Fibroblast of lung (primary cell): ENCODE measurements at places on chromosomes 2 and 18.

DNA sequence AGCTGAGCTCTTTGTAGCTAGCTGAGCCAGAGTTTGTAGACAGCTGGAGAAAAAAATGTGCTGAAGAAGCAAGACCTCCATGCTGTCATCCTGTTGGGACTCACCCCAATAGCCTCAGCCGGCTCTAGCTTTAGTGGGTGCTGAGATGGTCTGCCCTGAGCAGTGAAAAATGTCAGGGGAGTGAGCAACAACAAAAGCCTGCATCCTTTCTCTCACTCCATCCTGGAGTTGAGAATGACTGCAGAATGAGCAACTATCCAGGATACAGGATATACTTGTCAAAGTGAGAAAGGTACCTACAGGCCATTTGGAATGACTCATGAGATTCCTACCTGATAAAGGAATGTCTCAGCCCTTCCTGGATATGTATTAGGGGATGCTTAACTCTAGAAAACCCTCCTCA, 146.1 kb upstream of the DLX2 start:
- H3K4me1 ChIP-seq: peaks cover 37% of the 10 kb centered on the region
- H3K27me3 ChIP-seq: no peaks in the 10 kb centered on the region
- no peak overlapping the region for H3K4me3 ChIP-seq

- H3K36me3 ChIP-seq: peaks cover 18% of the 10 kb centered on the region
- DNase-seq: no peak
- no peaks in the 10 kb centered on the region for H3K4me1 ChIP-seq
- H3K27me3 ChIP-seq: peaks cover 7% of the 10 kb centered on the region
- no peak overlapping the region for H3K27ac ChIP-seq
- no peak overlapping the region for H3K4me3 ChIP-seq
These were observed 895 bp downstream of the DQX1 start for GRCh38 chr2:74524955-74525716.

DNA sequence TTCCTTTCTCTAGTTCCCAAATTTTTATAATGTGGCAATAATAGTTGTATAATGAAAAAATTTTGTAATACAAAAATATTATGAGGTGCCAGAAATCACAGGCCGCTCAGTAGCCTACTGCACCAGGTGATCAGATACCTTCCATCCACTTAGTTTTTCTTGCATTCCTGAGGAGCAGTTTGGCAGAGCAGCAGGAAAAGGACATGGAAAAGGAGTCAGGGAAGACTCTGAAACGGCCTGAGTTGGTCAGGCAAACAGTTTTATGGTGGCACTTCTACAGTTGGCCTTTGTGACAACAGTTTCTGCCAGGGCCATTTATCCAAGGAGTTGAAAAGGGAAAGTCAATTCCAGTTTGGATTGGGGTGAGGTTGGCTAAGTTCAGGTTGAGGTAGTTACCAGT, 165.4 kb upstream of the ALPP start:
- no peaks in the 10 kb centered on the region for H3K36me3 ChIP-seq
- no peak overlapping the region for H3K4me3 ChIP-seq
- H3K27ac ChIP-seq: no peak overlapping the region
- no peaks in the 10 kb centered on the region for H3K27me3 ChIP-seq
- no peak for DNase-seq

DNA sequence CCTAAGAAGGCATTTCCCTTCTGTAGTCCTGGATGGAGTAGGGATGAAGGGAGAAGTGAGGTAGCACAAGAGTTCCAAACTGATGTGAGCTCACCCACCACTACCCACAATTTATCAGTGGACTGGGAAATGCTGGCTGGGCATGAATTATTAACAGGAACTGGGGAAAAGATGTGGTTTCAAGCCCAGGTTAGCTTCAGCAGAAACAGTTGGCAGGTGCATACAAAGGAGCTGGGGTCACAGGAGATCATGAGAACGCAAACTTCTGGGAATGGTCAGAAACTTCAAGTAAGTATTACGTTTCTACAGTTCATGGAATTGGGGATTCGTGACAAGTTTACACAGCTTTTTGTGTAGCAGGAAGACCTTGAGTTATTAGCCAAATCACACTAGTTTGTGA, 5.4 kb downstream of the CCDC141 start:
- no peak overlapping the region for H3K4me3 ChIP-seq
- H3K27ac ChIP-seq: no peak overlapping the region
- H3K27me3 ChIP-seq: no peaks in the 10 kb centered on the region
- H3K36me3 ChIP-seq: no peaks in the 10 kb centered on the region

DNA sequence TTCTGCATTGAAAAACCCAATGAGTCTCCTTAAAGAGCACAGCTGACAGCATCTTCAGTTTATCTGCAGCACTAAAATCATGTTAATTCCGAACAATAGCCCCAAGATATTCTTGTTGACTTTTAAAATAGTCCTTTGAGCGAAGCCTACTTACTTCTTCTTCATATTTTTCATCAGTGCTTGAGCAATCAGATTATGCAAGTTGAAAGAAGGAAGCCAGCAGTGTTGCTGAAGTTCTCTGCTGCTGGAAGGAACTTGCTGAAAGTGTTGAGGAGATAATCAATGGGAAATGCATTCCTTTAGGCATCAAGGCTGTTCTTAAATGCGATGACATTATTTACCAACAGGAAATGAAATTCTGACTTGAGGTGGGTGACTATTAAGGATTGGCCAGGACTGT, 105.9 kb upstream of the SNTG2 start:
- H3K27ac ChIP-seq: no peak overlapping the region
- no peak for DNase-seq
- no peaks in the 10 kb centered on the region for H3K27me3 ChIP-seq
- H3K36me3 ChIP-seq: no peaks in the 10 kb centered on the region

- no peak for DNase-seq
- H3K27me3 ChIP-seq: no peaks in the 10 kb centered on the region
- H3K4me3 ChIP-seq: no peak overlapping the region
- H3K27ac ChIP-seq: no peak overlapping the region
- no peaks in the 10 kb centered on the region for H3K4me1 ChIP-seq
- no peaks in the 10 kb centered on the region for H3K36me3 ChIP-seq
These were observed 14.5 kb upstream of the ZBTB14 start for GRCh38 chr18:5309888-5310470.

DNA sequence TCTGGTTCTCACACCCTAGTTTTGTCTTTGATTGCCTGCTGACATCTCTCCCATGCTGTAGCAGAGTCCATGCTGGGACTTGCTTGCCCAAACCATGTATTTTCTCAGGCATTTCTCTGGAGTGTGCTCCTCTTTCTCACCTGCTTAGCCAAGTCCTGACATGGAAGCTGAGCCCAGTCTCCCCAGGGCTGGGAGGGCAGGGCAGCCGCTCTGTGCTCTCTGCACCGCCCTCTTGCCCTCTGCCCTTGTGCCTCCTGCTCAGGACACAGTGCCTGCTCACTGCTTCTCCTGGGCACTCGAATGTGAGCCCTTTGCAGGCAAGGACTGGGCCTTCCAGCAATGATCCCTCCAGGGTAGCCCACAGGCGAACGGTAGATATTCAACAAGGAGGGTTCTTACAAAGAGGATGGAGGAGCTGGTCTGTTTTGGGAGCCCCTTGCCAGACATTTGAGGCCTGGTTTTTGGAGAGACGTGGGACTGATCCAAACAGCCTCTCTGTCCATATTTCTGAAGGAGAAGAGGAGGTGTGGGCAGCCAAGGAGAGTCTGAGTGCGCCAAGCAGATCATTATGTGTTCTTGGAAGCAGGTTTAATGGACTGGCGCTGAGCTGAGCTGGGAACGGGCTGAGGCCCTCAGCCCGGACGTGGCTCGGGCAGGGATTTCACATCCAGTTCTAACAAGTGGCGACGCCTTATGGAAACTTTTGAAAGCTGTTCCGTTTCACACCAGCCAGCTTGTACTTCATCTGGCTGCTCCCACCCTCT, 4.0 kb downstream of the SLC14A2 start:
- no peak overlapping the region for H3K4me3 ChIP-seq
- H3K36me3 ChIP-seq: no peaks in the 10 kb centered on the region
- peaks cover 11% of the 10 kb centered on the region for H3K27me3 ChIP-seq
- no peak overlapping the region for H3K27ac ChIP-seq
- DNase-seq: peak; percentile 32

DNA sequence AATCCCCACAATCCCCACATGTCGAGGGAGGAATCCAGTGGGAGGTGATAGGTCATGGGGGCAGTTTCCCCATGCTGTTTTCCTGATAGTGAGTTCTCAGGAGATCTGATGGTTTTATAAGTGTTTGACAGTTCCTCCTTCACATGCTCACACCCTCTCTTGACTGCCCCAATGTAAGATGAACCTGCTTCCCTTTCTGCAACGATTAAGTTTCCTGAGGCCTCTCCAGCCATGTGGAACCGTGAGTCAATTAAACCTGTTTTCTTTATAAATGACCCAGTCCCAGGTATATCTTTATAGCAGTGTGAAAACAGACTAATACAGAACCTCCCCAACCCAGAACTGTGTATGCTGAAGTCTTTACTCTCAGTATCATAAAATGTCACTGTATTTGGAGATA, 289.5 kb upstream of the MMADHC start:
- no peak overlapping the region for H3K4me3 ChIP-seq
- DNase-seq: no peak
- H3K4me1 ChIP-seq: no peaks in the 10 kb centered on the region
- no peak overlapping the region for H3K27ac ChIP-seq
- H3K27me3 ChIP-seq: no peaks in the 10 kb centered on the region

DNA sequence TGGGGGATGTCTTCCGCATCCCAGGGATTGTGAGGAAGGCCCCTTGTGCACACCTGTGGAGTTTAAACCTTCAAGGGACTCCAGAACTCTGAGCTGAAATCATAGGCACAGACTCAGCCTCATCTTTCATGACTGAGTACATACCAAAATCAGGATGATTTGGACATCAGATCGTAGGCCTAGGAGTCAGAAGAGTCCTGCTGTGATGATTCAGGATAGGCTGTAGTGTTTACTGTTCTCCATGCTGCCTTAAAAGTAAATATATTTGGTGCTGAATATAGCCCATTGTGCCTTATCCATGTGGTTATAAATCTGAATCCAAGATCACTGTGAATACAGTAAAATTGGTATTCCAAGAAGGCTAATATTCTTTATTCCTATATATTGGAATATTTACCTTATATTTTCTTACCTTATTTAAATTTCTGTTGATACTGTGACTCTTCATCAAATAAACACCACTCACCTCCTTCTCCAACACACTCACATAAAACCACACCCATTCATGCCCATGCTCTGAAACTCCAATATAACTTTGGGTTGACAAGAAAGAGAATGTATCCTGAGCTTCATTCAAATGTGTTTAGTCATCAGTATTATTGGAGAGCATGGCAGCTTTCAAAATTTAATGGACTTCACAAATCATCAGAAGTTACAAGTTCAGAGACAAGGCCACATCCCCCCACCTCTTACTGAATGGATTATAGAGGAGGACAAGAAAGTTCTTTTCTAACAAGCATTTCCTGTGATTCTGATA, 561.4 kb upstream of the LINC00305 start:
- no peak overlapping the region for H3K27ac ChIP-seq
- no peaks in the 10 kb centered on the region for H3K36me3 ChIP-seq
- H3K4me3 ChIP-seq: no peak overlapping the region
- H3K27me3 ChIP-seq: no peaks in the 10 kb centered on the region

DNA sequence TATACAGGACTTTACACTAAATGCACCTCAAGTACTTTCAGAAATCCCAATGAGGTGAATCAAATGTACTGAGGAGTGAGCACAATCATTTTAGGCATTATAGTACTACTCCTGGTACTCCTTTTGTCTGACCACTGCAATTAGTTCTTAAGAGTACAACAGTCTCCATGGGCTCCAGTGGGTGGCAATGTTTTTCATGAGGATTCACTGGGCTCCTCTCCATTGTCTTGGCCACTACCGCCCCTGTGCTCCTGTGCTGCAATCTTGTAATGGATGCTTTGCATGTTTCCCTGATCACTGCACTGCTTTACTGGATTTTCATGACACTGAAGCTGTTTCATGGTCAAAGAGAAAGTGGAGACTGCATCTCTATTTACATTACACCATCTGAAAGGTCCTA, 268.5 kb upstream of the ZSWIM2 start:
- DNase-seq: peak; percentile 3
- no peaks in the 10 kb centered on the region for H3K27me3 ChIP-seq
- H3K4me3 ChIP-seq: no peak overlapping the region

- DNase-seq: no peak
- no peak overlapping the region for H3K27ac ChIP-seq
- H3K4me1 ChIP-seq: no peaks in the 10 kb centered on the region
These were observed 29.3 kb upstream of the CEP68 start for GRCh38 chr2:65026704-65027464.

DNA sequence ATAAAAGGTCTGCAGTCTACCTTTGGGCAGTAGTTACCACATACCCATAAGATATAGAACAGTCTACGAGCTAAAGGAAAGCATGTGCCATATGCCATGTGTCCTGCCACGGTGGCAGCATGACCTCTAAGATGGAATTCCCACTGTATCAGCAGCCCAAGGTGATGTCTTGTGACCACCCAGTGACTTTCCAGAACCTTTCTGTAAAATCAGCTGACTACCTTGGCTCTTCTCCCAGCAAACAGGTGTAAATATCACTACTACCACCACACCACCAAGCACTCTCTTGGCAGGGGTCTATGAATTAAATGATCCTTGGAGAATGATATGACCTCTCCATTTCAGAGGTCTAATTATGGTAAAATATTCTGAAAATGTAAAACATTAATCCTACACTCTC, 99.6 kb downstream of the METTL8 start:
- no peak overlapping the region for H3K4me3 ChIP-seq
- H3K27me3 ChIP-seq: no peaks in the 10 kb centered on the region
- H3K4me1 ChIP-seq: no peaks in the 10 kb centered on the region
- no peak for DNase-seq

GRCh38 chr18:44859263-44859662, 178.6 kb downstream of the SETBP1 start:
- no peaks in the 10 kb centered on the region for H3K27me3 ChIP-seq
- no peaks in the 10 kb centered on the region for H3K4me1 ChIP-seq
- no peaks in the 10 kb centered on the region for H3K36me3 ChIP-seq
- no peak for DNase-seq
- H3K4me3 ChIP-seq: no peak overlapping the region

DNA sequence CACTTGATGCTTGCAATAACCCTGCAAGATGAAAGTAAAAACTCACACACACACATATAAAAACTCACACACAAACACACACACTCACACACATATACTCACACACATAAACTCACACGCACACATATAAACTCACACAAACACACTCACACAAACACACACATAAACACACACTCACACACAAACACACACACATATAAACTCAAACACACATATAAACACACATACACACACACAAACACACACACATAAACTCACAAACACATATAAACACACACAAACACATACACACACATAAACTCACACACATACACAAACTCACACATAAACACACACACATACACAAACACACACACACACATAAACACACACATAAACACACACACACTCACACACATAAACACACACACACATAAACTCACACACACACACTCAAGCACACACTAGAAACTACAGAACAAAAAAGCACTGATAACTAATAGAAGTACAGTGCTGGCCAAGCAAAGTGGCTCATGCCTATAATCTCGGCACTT, 117.7 kb upstream of the TEKT4 start:
- no peaks in the 10 kb centered on the region for H3K27me3 ChIP-seq
- H3K27ac ChIP-seq: no peak overlapping the region
- H3K36me3 ChIP-seq: no peaks in the 10 kb centered on the region
- H3K4me3 ChIP-seq: no peak overlapping the region

GRCh38 chr2:99852376-99852934, 289.9 kb downstream of the AFF3 start:
- no peak for DNase-seq
- no peaks in the 10 kb centered on the region for H3K27me3 ChIP-seq
- no peaks in the 10 kb centered on the region for H3K4me1 ChIP-seq
- no peak overlapping the region for H3K27ac ChIP-seq
- no peak overlapping the region for H3K4me3 ChIP-seq
- H3K36me3 ChIP-seq: no peaks in the 10 kb centered on the region
